ENCODE measurements at places on chromosomes 4 and X. TPM values are rescaled to one million over a fixed set of nuclear protein-coding genes. Genes with fewer than 3 reads are reported as not detected.

Gene MYOZ2
- total RNA-seq = 984 TPM

Gene POU3F4
- not detected for total RNA-seq

Gene CPE
- 34.5 TPM for total RNA-seq

Gene NDUFC1
- total RNA-seq = 85.0 TPM

Gene VBP1
- total RNA-seq = 67.1 TPM

GRCh38 chr4:140084385-140084784, 69.6 kb downstream of the MAML3 start:
- DNase-seq = no peak

DNA sequence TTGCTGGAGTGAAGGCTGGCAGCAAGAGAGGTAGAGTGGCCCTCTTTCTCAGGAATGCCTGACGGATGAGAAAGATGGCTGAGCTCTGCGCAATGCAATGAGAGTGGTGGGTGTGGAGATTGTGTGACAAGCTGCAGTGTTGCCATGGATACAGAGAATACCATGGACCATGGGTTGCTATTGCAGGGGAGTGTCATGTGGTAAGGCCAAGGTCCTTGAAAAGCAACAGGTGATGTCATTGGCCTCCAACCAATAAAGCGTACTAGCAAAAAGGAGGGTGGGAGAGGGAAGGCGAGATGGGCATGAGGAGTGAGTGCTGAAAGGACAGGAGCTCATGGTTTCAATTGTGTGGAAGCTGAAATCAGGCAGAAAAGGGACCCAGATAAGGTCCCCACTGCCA, 1.8 kb downstream of the PNMA5 start:
- no peak for DNase-seq

DNA sequence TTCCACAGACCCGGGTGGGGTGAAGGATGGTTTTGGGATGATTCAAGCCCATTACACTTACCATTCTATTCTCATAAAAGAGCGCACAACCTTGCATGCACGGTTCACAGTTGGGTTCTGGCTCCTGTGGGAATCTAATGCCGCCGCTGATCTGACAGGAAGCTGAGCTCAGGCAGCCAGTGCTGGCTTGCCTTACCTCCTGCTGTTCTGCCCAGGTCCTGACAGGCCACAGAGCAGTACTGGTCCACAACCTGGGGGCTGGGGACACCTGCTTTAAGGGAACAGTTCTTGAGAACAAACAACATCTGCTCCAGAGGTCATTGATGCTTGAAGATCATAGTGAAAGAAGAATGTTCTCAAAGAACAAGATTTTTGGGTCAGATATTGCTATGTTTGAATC, 8.0 kb upstream of the HS3ST1 start:
- DNase-seq = no peak

- DNase-seq = no peak
These were observed 26.0 kb upstream of the VSIG1 start for GRCh38 chrX:108018656-108019381.

DNA sequence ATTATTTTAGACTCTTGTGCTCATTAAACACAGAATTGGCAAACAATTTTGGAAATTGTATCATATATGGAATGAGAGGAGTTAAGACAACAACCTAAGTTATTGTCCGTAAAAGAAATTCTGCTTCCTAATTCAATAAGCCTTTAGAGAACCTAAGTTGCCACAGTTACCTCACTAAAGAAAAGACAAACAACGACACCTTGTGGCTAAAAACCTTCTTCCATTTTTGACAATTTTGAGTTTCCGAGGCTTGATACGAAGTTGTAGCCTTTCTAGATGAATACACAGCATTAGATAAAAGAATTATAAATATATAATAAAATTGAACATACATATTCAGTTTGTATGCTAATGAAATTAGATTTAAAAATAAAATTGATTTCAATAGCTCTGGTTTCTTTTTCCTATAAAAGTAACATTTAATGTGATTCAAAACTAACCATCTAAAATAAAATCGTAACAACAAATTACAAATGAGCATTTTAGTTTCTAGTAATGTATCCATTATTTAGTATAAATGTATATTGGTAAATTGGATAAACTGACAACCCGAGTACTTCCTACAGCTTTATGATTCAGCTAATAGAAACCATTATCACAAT, 275.1 kb downstream of the GPM6A start:
- DNase-seq = no peak

GRCh38 chr4:99578714-99579113, 4.1 kb downstream of the MTTP start:
- DNase-seq = no peak

- DNase-seq = no peak
These were observed 162.4 kb downstream of the WDFY3 start for GRCh38 chr4:84804136-84804535.

DNA sequence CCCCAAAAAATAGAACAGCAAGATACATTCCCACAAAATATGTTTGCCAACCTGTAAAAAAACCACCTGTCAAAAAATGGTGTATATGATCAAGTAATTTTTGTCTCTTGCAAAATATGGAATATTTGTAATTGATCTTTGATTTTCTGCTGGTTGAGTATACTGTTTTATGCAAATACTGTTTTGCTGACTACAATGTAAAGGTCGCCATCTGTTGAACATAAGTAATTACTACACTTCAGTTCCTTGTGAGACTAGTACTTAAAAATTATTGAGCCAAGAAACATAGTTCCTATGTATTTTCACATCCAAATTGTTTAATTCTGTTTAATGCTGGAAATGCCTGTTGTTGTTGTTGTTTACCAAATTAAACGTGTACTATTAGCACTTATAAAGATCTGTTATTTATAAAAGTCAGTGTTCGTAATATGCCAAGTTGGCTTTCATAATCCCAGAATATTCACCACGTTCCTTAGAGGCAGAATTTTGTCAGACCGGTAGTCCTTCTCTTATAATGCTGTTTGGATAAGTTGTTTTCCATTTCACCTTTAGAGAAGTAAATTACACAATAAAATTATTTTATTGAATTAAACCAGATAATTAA, 144.2 kb downstream of the PDLIM5 start:
- DNase-seq = no peak

DNA sequence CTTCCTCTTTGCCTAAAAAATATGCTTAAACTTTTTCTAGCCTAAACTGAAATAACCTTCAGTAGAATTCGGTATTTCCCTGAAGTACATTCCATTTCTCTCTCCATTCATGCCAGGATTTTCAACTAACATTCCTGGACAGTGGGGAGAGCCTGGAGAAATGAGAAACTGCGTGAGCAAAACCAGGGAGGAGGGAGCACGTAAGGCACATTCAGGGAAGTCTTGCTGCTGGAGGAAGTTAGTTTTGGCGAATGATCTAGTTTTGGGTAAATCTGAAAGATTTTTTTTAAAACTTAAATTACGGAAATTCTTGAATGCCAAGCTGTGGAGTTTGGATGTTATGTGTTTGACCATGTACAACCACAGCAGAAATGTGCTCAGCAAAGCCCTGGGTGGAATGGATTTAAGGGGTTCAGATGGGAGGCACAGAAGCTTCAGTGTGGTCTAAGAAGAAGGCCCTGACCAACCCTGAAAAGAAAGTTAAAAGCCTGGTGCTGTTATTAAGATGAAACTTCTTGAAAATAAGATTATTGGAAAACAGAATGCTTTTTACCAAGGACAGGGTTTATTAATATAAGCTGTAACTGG, 347.8 kb downstream of the ANK2 start:
- DNase-seq = no peak

DNA sequence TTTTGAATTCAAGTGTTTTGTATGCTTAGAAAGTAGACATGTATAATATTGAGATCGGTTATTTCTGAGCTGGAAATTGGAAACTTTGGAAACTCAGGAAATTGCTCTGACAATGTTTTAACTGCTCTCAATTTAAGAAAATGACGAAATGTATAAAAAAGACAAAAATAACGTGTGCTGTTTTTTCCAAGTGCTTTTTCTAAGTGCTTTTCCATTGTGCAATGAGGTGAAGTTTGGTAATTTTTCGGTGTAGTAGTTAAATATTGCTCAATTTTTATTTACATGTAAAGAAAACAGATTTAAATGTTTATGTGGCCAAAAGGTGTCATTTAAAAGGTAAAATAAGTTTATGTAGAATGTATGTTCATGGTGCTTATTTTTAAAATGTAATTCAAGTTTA, 39.4 kb upstream of the RHOH start:
- DNase-seq = no peak

All from heart left ventricle (tissue), 16 donors.